ENCODE measurements at places on chromosomes 7 and 10.

DNA sequence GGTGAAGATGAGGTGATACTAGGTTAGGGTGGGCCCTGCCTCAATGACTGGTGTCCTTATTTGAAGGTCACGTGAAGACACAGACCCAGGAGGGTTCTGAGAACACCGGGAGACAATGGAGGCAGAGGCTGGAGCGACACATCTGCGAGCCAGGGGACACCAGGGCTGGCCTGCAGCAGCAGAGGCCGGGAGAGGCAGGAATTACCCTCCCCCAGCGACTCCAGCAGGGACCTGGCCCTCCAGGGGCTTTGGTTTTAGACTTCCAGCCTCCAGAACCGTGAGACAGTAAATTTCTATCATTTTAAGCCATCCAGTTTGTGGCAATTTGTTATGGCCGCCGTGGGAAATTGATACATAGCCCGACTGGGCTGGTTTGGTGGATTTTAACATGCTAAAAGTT lies 152.2 kb downstream of the DNAJB6 start:
- no peak for DNase-seq

DNA sequence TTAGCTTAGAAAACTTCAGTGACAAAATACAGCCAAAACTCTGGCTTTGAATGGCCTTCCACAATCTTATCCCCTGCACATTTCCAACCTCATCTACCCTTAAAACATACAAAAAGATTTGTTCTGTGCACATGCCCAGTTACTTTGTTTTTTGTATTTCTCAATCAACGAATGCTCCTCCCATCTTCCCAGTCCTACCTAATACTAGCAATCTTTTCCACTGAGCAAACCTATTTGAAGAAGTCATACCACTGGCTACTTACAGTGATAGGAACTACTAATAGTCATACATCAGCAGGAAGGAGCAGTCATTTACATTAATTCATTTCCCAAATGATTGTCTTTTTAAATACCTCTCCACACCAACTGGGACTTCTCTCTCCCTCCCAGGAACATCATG lies 2.5 kb downstream of the USP54 start:
- no peak for DNase-seq

DNA sequence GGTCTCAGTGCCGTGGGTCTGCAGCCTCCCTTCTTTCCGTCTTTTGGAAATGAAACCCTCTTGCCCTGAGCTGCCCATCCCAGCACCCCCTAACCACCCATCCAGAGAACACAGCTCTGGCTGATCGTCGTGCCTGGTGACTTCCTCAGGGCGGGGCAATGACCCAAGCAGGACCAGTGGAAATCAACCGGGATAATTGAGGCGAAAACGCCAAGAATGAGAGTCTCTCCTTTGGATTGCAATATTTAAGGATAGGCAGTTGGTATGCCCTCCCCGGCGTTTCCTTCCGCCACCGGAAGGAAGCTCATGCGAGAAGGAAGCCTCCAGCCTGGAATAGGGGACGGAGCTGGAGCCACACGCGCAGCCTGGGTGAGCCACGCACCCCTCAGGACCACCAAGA lies 73.7 kb upstream of the PFKP start:
- DNase-seq: no peak

DNA sequence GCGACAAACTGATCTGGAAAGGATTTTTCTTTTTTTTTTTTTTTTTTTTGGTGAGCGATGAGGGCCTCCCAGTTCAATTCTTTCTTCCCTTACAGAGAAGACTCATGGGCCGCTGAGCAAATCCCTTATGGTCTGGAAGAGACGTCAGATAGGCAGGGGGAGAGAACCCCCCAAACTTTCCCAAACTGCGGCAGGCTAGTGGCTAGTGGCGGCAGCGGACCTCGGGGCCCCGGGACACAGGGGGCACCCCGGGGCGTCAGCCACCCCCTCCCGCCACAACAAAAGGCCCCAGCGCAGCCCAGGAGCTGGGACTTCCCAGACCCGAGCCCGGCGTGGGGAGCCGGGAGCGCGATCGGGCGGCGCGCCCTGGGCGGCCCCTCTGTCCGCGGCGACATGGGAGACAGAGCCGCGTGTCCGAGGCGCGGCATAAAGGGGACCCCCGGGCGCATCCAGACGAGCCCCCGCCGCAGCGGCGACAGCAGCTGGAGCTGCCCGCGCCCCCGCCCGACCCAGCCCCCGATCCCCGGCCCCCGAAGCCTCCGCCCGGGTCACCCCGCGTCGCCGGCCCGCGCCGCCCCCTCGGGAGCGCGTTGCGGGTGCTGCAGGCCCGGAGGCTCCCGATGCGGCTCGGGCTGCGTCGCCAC lies 755 bp downstream of the FAM171A1 start:
- DNase-seq: peak; percentile 13

GRCh38 chr7:39353615-39354376 lies 212.4 kb upstream of the YAE1 start:
- DNase-seq: peak; percentile 48

GRCh38 chr7:133534816-133535215 lies 281.9 kb downstream of the EXOC4 start:
- DNase-seq: no peak

DNA sequence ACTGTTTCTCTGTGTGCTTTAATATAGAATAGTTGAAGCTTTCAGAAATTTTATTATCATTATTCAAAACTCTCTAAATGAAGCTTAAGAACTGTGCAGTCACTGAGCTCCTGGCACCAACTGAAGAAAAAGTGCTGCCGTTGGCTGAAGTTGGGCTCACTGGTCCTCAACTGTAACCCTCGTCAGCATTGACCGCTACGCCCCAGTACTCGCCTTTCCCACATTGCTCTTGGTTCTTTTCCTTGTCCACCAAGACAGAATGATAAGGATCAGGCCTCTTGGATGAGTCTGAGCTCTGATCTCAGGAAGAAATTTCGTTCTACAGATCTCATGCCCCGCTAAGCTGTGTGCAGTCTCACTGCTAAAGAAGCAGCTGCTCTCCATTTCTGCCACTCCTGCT lies 7.9 kb upstream of the TAF3 start:
- DNase-seq: no peak

DNA sequence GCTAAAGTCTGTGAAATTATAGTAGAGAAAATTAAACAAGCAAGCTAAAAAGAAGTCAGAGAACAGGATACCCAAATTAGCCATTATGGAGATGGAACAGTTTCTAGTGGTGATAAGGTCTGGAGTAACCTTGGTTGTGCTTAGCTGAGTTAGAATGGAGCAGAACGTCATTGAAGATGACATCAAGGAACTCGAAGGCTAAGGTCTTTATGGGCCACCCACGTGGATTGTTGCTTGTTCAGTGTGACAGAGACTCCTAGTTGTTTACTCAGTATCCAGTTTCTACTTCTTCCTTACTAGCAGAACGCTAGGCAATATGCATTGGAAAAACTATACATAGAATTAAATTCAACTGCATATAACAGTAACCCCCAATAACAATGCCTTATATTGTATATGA lies 39.7 kb downstream of the AHCYL2 start:
- DNase-seq: no peak

GRCh38 chr10:35194906-35195305 lies 68.3 kb downstream of the CREM start:
- DNase-seq: peak; percentile 39

- no peak for DNase-seq
These were observed 139.6 kb downstream of the SND1 start for GRCh38 chr7:127791446-127792189.

DNA sequence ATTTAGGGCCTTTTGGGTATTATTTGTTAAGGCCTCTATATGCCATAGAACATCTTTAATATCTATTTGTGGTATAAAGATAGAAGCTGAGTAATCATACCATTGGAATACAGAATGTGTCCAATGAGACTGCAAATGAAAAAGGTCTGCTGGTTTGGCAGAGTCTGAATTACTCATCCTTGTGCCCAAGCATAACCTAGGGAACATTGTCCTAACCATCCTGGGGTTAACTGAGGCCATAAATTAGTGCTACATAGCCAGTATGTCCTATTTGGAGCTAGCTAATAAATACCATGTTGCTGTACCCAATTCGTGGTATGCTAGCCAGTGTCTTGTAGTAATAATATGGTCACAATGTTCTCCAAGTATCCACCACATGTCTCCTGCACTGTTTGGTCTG lies 117.1 kb downstream of the ANKRD26 start:
- no peak for DNase-seq

GRCh38 chr7:29457141-29457561 lies 106.5 kb upstream of the PRR15 start:
- DNase-seq: no peak

GRCh38 chr7:24883622-24884013 lies 96.4 kb downstream of the OSBPL3 start:
- no peak for DNase-seq

DNA sequence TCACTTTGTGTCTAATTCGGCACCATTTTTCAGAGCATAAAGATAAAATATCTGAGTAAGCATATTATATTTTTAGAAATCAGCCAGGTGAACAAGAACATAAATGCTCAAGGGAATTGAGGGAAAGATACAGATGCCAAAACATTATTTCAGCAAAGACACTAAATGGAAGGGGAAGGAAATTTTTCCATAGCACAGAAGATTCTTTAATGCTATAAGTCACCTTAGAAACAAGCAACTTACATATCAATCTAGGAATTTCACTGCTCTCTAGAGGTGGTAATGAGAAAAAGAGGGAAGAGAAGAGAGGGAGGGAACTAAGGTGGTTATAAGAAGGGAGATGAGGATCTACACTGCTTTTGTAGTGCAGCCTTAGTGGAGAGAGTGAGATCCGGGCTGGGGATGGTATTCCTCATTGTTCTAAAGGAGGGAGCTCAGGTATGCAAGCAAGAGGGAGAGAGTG lies 20.4 kb downstream of the ZNF365 start:
- DNase-seq: no peak

GRCh38 chr7:155743177-155743576 lies 69.1 kb downstream of the SHH start:
- no peak for DNase-seq

GRCh38 chr7:45182856-45183710 lies 25.5 kb downstream of the RAMP3 start:
- DNase-seq: no peak

DNA sequence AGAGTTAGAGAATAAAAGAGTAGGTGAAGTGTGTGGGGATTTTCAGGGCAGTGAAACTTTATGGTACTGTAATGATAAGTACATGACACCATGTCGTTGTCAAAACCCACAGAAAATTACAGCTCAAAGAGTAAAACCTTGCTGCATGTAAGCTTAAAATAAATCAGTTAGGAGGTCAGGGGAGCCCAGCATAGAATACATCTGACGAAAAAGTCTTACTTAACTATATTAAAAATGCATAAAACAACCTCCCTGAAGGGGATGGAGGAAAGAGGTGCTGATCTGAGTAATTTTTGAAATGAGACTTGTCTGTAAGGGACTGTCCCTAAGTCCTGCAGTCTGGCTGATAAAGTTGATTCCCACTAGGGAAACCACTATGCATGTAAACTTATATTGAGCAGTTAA lies 49.8 kb upstream of the AKR1E2 start:
- no peak for DNase-seq

DNA sequence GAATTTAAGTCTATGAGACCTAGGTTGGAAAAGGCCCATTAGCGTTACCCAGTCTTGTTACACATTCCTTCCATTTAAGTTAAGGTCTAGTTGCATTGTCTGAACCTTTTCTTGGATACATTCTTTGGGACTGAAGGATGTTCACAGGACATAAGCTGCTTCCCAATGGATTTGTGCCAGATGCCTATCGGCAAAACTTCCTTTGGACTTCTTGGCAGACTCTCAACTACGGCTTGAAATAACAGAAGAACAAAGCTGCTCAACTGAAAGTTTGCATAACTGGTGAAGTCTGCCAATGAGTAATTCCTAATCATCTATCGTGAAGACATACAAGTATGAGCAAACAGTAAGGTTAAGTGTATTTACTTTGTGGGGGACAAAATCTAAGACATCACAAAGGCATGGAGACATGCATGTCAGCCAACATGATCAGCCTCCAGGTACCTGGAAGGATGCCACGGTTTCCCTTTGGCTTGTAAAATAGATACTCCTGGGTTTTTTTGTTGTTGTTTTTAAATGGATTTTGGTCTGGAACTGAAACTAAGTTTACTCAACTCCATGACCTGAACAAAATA lies 35.4 kb downstream of the MALSU1 start:
- peak; percentile 94 for DNase-seq

DNA sequence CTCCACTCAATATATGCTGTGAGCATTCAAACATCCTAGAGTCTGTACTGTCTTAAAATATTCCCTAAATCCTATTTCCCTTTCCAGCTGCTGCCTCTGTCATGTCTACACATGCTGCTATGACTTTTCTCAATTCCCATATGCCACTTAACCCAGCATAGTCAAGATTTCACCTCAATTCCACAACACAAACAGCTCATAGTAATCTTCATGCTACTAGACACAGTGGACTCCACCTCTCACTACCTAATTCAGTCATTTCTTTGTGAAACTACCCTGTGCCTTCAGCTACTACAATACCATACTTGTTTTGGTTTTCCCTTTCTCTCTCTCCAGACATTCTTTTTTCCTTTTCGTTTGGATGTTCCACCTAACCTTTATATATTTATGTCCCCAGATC lies 45.5 kb downstream of the GSAP start:
- DNase-seq: no peak

DNA sequence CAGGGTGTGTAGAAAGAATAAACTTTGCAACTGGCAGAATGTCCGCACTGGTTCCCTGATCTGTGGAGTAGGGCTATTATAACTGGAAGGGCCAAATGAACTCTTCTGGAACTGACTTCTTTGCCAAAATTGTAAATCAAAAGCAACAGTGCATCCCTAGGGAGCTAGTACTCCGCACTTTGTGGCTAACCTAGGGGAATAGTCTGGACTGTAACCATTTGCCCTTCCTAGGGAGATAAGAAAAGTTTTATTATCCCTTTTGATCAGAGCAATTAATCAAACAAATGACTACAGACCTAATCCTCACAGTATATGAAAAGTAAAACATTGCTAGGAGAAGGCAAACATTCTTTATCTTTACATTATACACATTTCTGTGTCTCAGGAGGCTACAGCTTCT lies 45.5 kb upstream of the STEAP1B start:
- DNase-seq: no peak

- DNase-seq: no peak
These were observed 22.3 kb downstream of the MAP3K8 start for GRCh38 chr10:30456266-30456665.

DNA sequence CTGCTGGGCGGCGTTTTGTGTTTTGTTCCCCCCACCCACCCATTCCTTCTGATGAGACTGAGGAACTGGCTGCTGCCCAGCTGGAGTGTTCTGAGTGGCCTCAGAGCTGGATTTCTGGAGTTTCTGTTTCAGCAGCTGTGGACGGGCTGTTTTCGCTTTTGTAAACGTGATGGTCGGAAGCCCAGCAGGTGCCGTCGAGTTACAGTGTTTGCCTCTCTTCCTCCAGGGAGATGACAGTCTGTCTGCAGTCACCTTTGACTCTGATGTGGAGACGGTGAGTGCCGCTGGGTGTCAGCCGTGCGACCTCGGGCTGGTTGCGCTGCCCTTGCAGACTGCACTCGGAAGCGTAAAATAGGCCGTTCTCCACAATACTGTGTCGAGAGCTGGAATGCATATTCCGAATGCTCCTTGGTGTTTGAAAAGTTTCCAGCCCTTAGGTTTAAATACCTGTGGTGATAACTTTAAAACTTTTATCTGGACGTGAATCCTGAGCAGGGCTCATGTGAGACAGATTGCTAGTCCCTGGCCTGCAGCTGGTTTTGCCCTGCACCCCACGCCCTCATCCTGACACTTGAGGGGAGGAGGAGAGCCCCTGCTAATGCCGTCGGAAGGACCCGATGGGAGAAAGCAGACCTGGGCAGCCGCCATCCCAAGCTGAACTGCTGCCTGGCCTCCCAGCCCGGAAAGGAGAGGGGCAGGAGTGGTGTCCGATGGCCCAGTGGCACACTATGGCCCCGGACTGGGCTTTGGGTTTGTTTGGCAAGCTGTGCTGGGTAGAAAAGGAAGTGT lies 8.3 kb downstream of the IQCE start:
- DNase-seq: no peak

GRCh38 chr7:27103489-27104226 lies 1.2 kb upstream of the HOXA2 start:
- DNase-seq: no peak
